ENCODE measurements at places on chromosomes 1 and 21.

- DNase-seq = no peak
Observed at GRCh38 chr21:19700476-19700875, 1296.9 kb upstream of the TMPRSS15 start.

- DNase-seq = peak; percentile 23
Observed at GRCh38 chr1:25810341-25811299, 9.1 kb upstream of the MTFR1L start.

GRCh38 chr1:20660847-20661206, 342 bp downstream of the DDOST start:
- DNase-seq = no peak

DNA sequence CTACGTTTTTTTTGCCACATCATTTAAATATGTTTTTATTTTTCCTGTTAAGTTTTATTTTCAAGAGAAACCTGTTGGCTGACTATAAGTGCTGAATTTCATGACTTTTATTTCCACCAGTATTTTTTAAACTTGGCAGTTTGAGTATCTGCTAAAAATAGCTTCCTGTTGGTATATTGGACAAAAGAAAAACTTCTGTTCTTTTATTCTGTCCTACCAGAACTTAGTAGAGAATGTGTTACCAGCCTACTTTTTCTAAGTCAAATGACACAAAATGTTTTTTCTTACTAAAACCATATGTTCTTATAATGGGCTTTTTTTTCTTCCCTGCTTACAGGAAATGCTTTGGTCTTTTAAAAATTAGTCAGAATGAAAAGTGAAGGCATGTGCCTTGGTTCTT, 7.6 kb downstream of the DR1 start:
- DNase-seq = no peak

DNA sequence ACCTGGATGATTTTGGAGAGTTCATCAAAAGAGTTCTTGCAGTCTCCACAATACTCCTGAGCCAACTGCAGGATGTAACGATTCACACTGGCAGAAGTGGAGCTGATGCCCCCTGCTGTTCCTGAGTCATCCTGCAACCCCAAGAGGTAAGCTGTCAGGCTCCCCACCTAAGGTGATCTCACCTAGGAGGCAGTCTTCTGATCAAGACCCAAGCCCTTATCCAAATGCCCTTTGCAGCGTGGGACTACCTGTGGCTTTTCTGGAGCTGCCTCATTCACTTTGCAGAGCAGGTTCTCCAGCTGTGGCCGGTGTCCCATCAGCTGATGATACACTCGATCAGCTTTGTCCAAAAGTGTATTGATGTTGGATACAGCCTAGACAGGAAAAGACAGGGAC, 96.4 kb downstream of the UBR4 start:
- DNase-seq = no peak

- no peak for DNase-seq
Observed at GRCh38 chr21:32726839-32727686, 750 bp downstream of the SYNJ1 start.

GRCh38 chr1:17001760-17002523, 9.8 kb downstream of the ATP13A2 start:
- no peak for DNase-seq

DNA sequence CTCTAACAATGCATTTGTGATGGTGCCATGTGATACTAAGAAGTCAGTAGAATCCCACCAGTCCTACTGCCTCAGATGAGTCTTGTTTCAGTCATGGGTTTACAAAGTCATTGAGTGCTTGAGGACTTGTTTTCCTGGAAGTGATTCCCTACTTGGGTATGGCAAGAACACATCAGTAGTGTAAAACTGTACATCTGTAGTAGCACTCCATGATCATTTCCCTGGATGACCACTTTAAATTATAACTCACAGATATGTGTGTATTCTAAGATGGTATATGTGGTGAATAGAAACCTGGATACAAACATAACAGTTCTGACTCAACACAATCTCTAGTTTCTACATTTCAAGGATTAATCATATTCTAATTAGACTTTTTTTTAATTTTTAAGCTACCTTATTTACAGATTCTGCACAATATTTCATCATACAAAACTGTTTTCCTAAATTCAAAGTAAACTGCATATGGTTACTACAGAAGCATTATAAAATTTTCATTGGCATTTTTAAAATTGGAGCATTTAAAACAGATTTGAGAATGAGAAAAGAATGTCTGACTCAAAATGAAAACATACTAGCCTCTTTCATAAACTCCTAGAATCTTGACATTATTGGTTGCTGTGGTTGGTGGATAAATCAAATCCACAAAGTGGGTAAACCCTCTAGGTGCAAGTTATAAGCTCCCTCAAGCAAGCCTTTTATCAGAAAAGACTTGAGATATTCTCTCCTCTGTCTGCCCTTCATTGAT, 6.8 kb upstream of the PSMG1 start:
- DNase-seq = no peak

DNA sequence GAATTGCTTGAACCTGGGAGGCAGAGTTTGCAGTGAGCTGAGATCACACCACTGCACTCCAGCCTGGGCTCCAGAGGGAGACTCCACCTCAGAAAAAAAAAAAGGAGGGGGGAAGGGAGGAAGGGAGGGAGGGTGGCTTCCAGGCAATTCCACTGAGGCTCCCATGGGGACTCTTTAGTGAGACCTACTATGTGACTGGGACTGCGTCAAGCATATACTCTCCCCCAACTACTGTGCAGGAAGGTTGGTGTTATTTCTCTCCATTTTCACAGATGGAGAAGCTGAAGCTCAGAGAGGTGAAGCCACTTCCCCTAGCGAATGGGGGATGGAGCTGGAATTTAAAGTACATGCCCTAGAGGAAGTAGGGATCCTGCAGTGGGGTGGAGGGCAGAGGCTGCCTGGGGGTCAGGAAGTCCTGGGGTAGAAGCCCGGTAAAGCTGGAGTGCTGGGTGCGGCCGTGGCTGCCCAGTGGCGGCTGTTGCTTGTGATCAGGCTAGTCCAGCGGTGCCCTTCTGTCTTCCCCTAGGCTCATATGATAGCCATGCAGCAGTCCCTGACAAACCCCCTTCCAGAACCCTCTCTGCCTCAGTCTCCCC, 40.3 kb downstream of the RAP1GAP start:
- no peak for DNase-seq

DNA sequence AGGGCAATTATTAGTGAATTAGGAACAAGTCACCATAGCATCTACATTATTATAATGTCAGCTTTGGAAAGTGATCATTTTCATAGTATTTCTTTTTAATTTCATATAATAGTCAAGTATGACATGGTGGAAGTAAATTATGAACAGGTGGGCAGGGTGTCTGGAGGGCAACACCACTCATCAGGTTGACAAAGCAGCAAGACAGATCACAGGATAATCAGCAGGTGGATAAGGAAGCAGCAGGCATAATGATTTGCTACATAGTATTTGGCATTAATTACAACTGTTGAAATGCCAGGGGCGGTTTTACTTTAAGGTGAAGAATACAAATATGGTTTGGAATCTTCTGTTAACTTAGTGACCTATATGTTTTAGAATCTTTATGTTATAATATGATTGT, 1342.2 kb downstream of the PLA2G4A start:
- peak; percentile 79 for DNase-seq

- DNase-seq = no peak
Observed at GRCh38 chr1:156703741-156704140, 1.6 kb downstream of the CRABP2 start.

DNA sequence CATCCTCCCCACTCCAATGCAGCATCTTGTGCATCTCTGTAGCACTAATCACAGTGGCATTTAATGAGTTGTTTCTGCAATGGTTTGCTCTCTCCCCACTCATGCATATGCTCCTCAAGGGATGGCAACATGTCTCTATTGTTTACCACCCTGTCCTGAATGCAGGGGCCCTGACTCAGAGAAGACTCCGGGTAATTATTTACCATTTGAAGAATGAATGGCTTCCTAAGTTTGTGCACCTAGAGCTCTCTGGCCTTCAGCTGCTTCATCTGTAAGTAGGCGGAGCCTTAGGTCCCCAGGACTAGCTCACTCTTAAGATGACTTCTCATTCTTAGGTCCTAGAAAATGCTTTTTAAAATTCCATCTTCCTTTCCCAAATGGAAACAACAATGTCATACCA, 63.7 kb upstream of the IGSF21 start:
- DNase-seq = no peak

DNA sequence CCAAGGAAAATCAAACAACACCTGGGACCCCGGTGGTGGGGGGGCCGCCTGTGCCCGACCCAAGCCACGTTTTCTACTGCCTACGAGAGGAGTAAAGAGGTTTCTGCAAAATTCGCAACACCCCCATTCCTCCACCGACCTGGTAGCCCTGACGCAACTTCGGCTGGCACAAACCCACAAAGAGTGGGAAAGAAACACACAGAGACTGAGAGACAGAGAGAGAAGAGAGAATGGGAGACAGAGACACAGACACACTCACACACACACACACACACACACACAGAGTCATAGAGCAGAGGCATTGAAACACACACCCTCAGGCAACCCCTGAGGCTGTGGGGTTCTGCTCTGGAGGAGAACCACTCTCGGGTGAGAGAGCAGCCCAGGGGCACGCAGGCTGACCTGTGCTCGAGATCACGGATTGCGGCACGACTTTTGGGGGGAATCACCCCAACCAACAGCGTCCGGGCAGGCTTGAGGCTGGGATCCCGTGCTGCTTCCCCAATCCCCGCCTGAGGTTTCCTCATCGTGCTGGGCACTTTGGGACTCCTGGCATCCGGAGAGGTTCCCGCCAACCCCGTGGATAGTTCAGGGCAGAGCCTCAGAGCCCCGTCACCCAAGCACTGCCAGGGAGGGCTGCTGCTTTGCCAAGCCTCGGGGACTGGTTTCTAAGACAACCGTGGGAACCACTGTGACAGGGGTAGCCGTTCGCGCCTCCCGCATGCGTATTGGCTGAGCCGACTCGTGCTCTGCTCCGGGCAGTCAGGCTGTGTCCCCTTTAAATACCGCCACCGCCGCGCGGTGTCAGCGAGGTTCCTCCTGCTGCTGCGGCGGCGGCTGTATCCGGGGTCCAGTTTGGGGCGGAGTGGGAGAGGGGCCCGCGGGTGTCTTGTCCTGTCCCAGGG, 682.4 kb upstream of the TPTE start:
- DNase-seq = peak; percentile 82

DNA sequence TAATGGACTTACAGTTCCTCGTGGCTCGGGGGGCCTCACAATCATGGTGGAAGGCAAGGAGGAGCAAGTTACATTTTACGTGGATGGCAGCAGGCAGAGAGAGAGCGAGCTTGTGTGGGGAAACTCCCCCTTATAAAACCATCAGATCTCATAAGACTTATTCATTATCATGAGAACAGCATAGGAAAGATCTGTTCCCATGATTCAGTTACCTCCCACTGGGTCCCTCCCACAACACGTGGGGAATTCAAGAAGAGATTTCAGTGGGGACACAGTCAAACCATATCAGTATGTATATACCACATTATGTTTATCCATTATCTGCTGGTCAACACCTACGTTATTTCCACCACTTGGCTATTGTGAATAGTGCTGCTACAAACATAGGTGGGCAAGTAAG, 352.3 kb upstream of the B3GALT2 start:
- DNase-seq = no peak

DNA sequence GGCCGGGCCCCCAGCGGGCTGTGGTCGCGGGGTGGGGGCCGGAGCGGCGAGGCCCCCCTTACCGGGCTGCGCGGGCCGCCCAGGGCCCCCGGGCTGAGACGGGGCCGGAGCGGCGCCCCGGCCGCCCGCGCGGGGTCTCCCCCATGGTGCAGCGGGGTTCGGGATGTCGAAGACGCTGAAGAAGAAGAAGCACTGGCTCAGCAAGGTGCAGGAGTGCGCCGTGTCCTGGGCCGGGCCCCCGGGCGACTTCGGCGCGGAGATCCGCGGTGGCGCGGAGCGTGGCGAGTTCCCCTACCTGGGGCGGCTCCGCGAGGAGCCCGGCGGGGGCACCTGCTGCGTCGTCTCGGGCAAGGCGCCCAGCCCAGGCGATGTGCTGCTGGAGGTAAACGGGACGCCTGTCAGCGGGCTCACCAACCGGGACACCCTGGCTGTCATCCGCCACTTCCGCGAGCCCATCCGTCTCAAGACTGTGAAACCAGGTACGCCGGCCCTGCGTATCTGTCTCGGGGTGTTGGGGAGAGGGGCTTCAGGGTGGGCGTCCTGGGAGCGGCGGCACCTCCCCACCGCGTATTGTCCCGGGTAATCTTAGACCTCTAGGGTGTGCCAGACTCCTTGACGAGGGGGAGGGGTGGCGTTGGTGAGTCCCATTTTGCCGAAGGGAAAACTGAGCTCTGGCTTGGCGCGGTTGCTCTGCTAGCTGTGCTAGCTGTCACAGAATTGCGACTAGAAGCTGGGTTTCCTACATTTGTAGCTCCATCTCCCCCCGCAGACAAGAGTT, 745 bp downstream of the MAGI3 start:
- peak; percentile 17 for DNase-seq

GRCh38 chr1:41152622-41153044, 89.5 kb downstream of the SCMH1 start:
- no peak for DNase-seq

DNA sequence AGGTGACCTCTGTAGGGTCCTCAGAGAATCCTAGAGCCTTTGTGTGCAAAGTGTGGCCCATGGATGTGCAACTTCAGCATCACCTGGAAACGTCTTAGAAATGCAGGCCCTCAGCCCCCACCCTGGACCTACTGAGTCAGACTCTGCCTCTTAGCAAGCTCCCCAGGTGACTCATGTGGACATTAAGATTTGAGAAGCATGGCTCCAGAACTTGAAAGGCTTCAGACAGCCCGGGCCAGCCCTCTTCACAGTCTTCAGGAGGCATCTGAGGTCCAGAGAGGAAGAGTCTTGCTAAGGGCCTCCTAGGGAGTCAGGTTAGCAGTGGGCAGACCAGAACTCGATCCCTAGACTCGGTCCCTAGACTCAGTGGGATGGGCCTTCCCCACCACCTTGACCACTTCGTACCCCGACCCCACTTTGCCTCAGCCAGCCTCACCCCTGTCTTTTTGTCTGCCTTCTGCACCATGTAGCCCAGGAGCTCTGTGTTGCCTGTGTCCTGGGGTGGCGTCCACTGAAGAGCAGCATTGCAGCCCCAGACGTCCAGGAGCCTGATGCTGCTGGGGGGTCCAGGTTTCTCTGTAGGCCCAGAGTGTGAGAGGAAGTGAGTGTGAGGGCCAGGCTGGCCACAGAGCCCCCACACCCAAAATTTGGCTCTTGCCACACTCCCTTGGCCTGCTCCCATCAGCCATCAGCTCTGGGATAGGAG, 4.8 kb downstream of the MYBPH start:
- DNase-seq = no peak

DNA sequence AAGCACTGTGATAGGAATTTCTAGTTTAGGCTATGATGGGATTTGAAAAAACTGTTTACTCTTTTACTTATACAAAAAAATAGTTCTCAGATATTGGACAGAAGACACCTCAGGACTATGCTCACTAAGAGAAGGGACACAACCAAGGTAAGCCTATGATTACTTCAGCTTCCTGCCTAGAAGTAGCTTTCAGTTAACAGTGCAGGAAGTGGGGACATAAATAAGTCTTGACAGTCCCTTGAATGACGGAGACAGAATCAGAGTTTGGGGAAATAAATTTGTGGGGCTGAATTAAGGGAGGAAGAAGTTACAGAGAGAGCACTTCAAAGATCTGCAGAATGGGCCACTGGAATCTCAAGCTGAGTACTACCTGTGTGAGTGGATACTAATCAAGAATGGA, 53.8 kb upstream of the OLFM3 start:
- no peak for DNase-seq

- no peak for DNase-seq
Observed at GRCh38 chr1:212152308-212152693, 116.8 kb downstream of the DTL start.

All from NCI-H1930 (cell line).